T-helper 22 cell (primary cell): ENCODE measurements at places on chromosomes 1 and 21.
A peak's percentile ranks its signal among the peaks of the same experiment; 100 is the strongest.

DNA sequence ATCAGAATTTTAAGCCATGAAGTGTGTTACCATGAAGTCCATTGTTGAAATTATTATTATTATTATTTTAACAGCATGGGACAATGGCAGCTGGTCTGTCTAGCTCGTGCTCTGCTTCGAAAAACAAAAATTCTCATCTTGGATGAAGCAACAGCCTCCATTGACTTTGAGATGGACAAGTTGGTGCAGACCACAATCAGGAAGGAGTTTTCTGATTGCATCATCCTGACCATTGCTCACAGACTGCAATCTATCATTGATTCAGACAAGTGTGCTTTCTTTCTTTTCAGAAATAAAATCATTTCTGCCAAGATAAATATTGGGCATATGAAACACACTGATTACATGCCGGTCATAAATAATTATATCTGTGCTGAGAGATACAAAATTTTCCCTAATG, 21.0 kb downstream of the HSPA13 start:
- no peak for DNase-seq

DNA sequence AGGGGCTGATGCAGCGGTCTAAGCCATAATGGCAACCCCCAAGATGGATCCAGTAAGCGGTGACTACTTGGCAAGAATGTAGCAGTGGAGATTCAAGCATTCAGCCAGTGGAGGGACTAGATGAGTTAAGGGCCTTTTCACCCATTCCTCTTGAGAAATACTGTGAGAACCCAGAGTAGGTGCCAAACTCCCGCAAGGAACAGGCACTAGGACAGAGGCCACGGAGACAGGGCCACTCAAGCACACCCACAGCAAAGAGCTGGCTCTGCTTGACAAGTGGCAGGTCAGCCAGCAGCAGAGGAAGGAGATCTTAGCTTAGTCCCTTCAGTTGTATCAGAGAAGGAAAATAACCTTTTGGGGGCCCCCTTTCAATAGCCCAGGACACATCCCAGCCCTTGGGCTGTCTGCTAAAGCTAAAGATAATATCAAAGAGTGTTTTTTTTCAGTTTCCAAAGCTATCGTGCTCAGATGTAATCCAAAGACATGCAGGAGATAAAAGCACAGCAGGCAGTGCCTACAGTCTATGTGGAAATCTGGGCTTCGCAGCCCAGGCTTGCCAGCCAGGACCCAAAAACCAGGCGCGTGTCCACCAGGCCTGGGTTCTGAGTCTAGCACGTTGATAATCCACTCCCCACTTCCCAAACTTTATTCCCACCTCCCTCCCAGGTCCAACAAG, 62.0 kb upstream of the GOLT1A start:
- no peak for DNase-seq

DNA sequence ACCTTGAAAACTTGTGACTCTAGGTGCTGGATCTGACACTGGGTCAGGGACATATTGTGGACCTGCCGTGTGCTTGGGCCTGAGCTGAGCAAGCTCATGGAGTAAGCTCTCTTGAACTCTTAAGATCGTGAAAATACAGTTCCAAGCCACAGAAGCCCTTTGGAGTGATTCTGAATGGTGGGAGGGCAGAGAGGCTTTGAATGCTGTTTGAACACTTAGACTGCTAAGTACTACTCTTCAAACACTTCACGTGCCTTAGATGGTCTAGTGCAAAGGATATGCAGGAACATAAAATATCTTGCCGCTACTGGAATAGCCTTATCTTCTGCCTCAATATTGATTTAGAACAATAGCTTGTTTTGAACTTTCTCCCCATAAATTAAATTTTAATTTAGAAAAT, 21.6 kb downstream of the ROR1 start:
- no peak for DNase-seq

DNA sequence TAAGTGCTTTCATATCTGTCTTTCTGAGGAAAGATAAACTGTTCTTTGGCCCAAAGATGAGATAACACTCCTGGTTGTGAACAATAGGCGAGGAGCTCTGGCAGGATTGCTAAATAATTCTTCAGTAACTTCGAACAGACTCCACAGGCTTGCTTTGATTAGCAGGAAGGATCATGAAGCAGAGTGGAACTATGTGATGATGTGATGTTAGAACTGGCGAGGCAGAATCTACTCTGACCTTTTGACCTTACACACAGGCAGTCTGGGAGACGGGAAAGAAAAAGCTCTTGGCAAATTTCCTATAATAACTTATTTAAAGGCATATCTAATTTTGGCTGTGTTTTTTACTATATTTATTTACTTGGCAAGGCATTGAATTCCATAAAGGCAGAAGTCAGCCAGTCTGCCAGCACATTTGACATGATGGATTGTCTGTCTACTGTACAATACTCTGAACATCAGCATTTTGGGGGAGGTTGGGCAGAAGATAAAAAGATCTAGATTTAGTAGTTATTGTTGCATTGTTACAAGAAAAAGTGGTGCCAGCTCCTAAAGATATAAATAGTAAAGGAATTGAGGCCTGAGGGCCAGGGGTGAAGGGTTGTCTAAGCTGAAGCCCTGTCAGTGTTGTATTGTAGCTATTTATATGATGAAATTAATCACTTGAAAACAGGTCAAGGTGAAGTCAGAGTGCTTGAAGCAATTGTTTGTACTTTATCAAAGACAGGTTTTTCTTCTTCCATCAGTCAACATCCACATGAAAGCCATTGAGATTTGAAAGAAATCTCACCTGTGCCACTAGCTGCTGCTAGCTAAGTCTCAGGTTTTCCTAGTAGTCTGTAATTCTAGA, 708.8 kb downstream of the LTN1 start:
- no peak for DNase-seq

GRCh38 chr1:27940297-27940696, 5.5 kb downstream of the SMPDL3B start:
- DNase-seq = peak; percentile 26

- no peak for DNase-seq
Observed at GRCh38 chr1:150516050-150516591, 569 bp downstream of the FALEC start.
